Pancreas (tissue), 10 donors: ENCODE measurements at places on chromosomes 4 and X.
A peak's percentile ranks its signal among the peaks of the same experiment; 100 is the strongest.

DNA sequence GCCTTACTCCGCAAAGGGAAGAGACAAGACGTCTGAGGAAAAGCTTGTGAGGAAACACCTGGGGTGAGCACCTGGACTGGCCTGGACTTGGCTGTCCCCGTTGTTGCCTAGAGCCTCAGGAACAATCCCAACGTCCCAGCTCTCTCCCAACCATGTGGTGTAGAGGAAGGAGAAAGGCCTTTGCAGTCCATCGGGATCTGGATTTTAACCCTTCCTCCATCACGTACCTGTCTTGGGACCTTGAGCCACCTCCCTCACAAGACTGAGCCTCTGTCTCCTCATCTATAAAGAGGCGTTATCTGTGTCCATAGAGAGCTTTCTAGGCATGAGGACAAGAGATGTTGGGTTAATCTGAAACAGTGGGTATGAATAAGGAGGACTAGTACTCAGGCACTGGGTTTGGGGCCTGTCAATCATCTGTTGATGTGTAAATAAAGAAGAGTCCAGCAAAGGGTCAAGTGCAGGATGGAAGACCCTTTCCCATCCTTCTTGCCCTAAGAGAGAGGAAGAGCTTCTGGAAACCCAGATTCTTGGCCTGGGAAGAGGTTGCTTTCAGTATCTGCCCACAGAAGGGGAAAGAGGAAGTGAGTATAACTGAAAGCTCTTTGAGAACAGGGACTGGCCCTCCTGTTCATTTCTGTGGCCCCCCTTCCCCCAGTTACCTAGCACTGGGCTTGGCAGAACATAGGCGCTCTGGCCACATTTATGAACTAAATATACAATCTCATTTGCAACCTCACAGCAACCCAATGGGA, 137.1 kb downstream of the PJA1 start:
- no peak for DNase-seq
- H3K4me1 ChIP-seq, result no peaks in the 10 kb centered on the region
- H3K27ac ChIP-seq, result no peak overlapping the region
- no peaks in the 10 kb centered on the region for H3K27me3 ChIP-seq

GRCh38 chr4:77175201-77175611, 18.2 kb downstream of the CCNG2 start:
- no peak overlapping the region for H3K4me3 ChIP-seq
- no peak overlapping the region for H3K27ac ChIP-seq
- no peaks in the 10 kb centered on the region for H3K27me3 ChIP-seq
- H3K4me1 ChIP-seq, result no peaks in the 10 kb centered on the region
- no peaks in the 10 kb centered on the region for H3K36me3 ChIP-seq

DNA sequence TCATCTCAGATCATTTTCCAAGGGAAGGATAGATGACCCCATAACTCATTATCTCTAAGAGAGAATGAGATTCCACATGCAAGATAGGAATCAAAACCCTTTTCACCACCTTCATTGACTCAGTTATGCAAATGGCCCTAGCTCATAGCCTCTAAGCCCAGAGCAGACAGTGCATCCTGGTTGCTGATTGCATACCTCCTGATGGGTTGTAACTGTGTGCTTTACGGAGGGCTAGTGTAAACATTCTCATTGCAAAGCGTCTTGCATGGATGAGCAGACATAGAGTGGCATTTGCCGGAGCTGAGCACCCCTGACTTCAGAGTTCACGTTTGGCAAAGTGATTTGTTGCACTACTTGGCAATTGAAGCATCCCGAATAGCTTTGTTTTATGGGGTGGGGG, 151.0 kb downstream of the VCX3A start:
- no peak overlapping the region for H3K4me3 ChIP-seq
- no peak for DNase-seq
- H3K4me1 ChIP-seq, result no peaks in the 10 kb centered on the region
- H3K27ac ChIP-seq, result no peak overlapping the region

- H3K27ac ChIP-seq, result no peak overlapping the region
- no peak for DNase-seq
- no peaks in the 10 kb centered on the region for H3K27me3 ChIP-seq
- H3K36me3 ChIP-seq, result no peaks in the 10 kb centered on the region
- no peak overlapping the region for H3K4me3 ChIP-seq
These were observed 95.7 kb downstream of the RBMX2 start for GRCh38 chrX:130497531-130497930.

DNA sequence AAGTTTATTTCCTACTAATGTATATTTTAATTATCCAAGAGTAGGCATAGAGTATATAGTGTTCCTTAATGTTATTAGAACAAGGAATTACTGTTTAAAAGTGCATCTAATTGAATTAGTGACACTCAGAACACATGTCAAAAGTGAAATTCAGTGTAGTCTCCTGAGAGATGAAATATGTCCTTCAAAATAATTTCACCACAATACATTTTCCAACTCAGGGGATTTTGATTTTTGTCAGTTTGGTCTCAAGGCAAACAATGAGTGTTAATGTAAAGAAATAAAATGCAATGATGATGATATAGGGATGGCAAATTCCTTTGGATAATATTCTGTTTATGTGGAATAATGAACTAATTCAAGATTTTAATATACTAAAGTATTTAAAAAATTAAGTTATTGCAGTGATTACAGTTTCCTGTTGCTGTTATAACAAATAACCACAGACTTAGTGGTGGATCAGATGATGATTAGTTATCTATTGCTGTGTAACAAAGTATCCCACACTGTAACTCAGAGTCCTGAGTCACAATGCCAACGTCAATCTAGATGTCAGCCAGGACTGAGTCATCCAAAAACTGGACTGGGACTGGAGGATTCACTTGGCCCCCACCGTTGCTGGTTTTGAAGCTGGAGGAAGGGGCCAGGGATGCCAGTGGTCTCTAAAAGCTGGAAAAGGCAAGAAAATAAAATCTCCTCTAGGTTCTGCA, 148.0 kb upstream of the SLC7A11 start:
- H3K4me3 ChIP-seq, result no peak overlapping the region
- no peak for DNase-seq
- no peak overlapping the region for H3K27ac ChIP-seq
- no peaks in the 10 kb centered on the region for H3K4me1 ChIP-seq
- no peaks in the 10 kb centered on the region for H3K27me3 ChIP-seq

- H3K27me3 ChIP-seq, result no peaks in the 10 kb centered on the region
- no peaks in the 10 kb centered on the region for H3K4me1 ChIP-seq
- H3K27ac ChIP-seq, result no peak overlapping the region
- H3K4me3 ChIP-seq, result no peak overlapping the region
- no peaks in the 10 kb centered on the region for H3K36me3 ChIP-seq
These were observed 15.3 kb upstream of the SMIM10 start for GRCh38 chrX:134975516-134975915.

GRCh38 chr4:96912716-96913115, 1072.8 kb downstream of the PDHA2 start:
- no peaks in the 10 kb centered on the region for H3K4me1 ChIP-seq
- no peaks in the 10 kb centered on the region for H3K27me3 ChIP-seq
- no peaks in the 10 kb centered on the region for H3K36me3 ChIP-seq
- no peak overlapping the region for H3K4me3 ChIP-seq

- no peak for DNase-seq
- no peak overlapping the region for H3K27ac ChIP-seq
- no peaks in the 10 kb centered on the region for H3K27me3 ChIP-seq
- H3K36me3 ChIP-seq, result no peaks in the 10 kb centered on the region
- no peak overlapping the region for H3K4me3 ChIP-seq
These were observed 48.8 kb downstream of the BMX start for GRCh38 chrX:15549189-15550012.

- H3K27ac ChIP-seq, result no peak overlapping the region
- no peaks in the 10 kb centered on the region for H3K4me1 ChIP-seq
- H3K36me3 ChIP-seq, result no peaks in the 10 kb centered on the region
These were observed 1070.2 kb upstream of the TENM3 start for GRCh38 chr4:181173046-181173445.

DNA sequence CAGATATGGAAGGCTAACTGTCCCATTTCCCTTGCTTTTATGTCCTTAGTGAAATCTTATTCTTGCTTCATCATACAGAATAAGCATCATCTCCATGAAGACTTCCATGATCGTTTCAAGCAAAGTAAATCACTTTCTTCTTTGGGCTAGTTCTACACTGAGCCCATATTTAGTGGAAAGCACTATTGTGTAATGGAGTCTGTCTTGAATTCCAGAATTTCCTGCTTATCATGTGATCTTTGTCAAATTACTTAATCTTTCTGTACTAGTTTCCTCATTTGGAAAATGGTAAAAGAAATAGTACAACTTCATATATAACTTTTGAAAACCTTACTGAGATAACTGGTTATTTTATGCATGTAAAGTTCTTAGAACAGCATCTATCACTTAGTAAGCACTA, 7.6 kb downstream of the ANAPC10 start:
- no peak for DNase-seq
- H3K4me1 ChIP-seq, result no peaks in the 10 kb centered on the region
- no peaks in the 10 kb centered on the region for H3K27me3 ChIP-seq
- H3K36me3 ChIP-seq, result no peaks in the 10 kb centered on the region
- H3K4me3 ChIP-seq, result no peak overlapping the region
- no peak overlapping the region for H3K27ac ChIP-seq

DNA sequence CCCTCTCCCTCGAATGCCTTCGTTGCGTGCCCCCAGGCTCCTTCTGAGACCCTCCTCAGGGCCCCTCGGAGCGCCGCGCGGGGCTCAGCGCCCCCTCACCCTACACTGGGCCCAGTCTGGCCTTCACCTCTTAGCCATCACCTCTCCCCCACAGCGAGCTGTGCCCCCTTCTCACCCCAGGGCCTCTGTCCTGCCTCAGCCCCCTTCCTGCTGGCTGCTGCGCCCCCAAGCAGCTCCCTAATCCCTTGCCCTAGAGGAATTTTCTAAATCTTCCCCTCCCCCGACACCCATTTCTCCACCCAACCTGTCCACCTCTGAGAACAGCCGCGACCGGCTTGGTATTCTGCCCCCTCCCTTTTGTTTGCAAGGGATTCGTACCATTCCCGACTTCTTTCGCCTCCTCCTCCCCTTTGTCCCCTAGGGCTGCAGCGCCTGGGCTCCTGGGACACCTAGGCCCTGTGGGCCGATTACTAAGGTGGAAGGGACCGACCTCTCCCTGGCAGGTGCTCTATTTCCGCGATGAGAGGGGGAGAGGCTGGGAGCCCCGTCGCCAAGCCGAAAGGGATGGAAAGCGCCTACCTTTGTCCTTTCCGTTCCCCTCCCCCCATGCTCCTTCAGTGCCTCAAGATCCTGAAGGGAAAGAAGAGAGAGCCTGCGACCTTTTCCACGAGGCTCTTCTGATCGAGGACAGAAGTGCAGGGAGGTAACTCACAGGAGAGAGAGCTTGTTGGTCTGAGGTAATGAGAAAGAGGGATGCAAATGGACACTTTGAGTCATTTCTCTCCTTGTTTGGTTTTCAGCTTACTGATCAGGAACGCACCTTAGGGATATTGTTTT, 10.9 kb downstream of the DLG3 start:
- H3K27me3 ChIP-seq, result no peaks in the 10 kb centered on the region
- H3K4me1 ChIP-seq, result no peaks in the 10 kb centered on the region
- DNase-seq, result no peak
- H3K27ac ChIP-seq, result peak overlapping the region; percentile 93
- peak overlapping the region; percentile 48 for H3K4me3 ChIP-seq
- H3K36me3 ChIP-seq, result no peaks in the 10 kb centered on the region

- H3K27ac ChIP-seq, result no peak overlapping the region
- no peaks in the 10 kb centered on the region for H3K27me3 ChIP-seq
- H3K4me1 ChIP-seq, result peaks cover 18% of the 10 kb centered on the region
- H3K36me3 ChIP-seq, result no peaks in the 10 kb centered on the region
- DNase-seq, result no peak
These were observed 17.4 kb downstream of the FHDC1 start for GRCh38 chr4:152953514-152953913.

DNA sequence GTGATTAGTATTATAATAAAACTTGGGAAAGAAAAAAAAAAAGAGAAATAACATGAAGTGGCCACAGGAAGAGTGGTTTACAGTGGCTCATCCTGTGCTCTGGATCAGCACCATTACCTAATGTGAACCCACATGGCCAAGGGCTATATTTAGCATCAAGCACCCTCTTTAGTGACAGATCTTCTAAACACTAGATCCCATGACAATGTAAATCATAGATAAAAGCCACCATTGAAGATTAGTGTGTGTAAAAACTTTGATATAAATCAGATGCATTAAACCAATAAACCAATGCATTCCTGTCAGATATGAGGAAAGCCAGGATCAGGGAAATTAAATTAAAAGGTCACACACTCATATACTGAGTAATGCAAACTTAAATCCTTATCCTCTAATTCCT, 400.6 kb upstream of the MAGEB18 start:
- no peak for DNase-seq
- no peaks in the 10 kb centered on the region for H3K27me3 ChIP-seq
- H3K27ac ChIP-seq, result no peak overlapping the region
- H3K4me3 ChIP-seq, result no peak overlapping the region
- no peaks in the 10 kb centered on the region for H3K4me1 ChIP-seq

- H3K36me3 ChIP-seq, result no peaks in the 10 kb centered on the region
- H3K4me3 ChIP-seq, result no peak overlapping the region
- H3K27me3 ChIP-seq, result no peaks in the 10 kb centered on the region
- no peak overlapping the region for H3K27ac ChIP-seq
- H3K4me1 ChIP-seq, result no peaks in the 10 kb centered on the region
These were observed 245.3 kb upstream of the HDX start for GRCh38 chrX:84747516-84747915.

DNA sequence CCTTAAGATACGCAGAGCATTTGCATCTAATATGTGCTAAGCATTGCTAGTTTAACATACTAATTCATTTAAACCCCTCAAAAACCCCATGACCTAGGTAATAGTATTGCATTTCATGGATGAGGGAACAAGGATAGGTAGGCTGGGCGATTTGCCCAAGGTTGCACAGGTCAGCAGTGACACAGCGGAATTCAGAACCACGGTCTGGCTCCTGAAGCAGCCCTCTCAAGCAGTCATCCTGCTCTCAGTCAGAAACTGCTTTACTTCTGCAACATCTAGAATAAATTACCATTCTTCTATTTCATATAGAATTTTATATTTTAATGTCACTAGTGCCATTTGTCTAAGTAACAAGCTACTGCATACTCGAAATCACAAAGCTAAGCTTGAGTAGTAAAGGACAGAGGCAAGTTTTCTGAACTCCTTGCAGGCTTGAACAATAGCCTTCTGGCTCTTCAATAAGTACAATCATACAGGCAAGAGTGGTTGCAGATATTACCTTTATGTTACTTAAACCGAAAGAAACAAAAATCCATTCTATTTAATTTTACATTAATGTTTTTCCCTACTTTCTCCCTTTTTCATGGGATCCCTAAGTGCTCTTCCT, 555 bp upstream of the SPP1 start:
- peak overlapping the region; percentile 56 for H3K27ac ChIP-seq
- peak overlapping the region; percentile 12 for H3K4me3 ChIP-seq
- H3K4me1 ChIP-seq, result peaks cover 4% of the 10 kb centered on the region
- peak; percentile 44 for DNase-seq

- H3K36me3 ChIP-seq, result no peaks in the 10 kb centered on the region
- DNase-seq, result no peak
- no peak overlapping the region for H3K4me3 ChIP-seq
- no peaks in the 10 kb centered on the region for H3K4me1 ChIP-seq
- no peaks in the 10 kb centered on the region for H3K27me3 ChIP-seq
These were observed 124.3 kb downstream of the RAB28 start for GRCh38 chr4:13359809-13360208.
